Fibroblast of villous mesenchyme (primary cell): ENCODE measurements at places on chromosomes 6 and 20.
A peak's percentile ranks its signal among the peaks of the same experiment; 100 is the strongest.

DNA sequence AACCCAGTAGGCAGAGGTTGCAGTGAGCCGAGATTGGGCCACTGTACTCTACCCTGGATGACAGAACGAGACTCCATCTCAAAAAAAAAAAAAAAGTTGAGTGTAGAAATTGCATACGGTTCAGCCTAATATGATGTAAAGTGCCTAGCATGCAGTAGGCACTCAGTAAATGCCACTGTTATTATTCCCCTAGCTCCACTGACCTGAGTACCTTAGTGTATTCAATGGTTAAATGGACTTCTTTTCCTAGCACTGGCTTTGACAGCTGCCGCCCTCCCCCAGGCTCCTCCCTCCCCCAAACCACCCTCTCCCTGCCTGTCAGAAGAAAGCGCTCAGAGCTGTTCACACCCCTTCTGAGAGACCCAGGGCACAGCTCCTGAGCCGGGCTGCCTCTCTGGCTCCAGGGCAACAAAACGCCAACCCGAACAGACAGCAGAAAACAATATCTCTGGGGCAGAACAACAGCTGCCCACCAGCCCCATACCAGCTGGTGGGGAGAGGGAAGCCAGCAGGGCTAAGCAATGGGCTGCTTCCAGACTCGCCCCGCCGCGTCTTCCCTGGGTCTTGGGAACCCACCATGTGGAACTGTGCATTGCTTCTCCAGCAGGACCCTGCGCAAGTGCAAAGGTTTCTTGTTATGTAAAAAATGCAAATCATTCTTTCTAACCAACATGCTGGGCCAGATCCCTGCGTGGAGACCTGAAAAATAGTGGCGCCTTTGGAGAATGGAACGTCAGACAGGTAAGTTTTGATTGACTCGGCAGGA is 4.5 kb downstream of the CPNE5 start:
- no peak for DNase-seq

GRCh38 chr20:38139156-38139912 is 25.7 kb downstream of the TGM2 start:
- no peak for DNase-seq

DNA sequence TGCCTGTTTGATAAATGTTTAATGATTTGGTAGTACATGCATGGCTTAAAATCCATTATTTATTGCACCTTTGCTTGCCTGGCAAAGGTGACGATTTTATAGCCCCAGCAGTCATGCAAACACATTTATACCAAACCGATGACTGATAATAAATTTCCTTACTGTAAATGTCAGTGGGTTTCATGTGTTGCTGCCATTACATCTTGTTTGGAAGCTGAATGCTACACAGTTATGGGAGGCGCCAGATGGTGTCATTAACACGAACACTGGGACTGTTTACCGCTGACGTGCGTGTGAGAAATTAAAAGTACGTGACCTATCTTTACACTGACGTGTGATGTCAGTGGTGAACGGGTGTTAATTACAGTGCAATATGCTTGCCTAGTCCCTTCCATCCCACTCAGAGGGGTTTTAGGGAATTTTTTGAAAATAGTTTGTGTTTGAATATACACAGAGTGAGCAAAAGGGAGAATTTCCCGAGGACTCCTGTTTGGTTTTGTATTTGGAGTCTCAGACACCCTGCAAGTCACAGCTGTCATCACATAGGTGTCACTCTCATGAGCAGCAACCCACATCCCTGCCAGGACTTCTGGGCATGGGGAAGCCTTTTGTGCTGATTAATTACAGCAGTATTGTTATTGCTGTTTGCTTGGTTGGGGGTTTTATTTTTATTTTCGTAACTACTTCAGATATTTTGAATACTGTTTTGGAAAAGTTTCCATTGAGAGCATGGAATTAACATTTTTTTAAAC is 151.8 kb upstream of the INSM1 start:
- DNase-seq, result no peak

GRCh38 chr20:12217382-12217781 is 299.7 kb downstream of the BTBD3 start:
- DNase-seq, result no peak

- peak; percentile 17 for DNase-seq
Observed at GRCh38 chr20:10902576-10903282, 228.9 kb upstream of the JAG1 start.

DNA sequence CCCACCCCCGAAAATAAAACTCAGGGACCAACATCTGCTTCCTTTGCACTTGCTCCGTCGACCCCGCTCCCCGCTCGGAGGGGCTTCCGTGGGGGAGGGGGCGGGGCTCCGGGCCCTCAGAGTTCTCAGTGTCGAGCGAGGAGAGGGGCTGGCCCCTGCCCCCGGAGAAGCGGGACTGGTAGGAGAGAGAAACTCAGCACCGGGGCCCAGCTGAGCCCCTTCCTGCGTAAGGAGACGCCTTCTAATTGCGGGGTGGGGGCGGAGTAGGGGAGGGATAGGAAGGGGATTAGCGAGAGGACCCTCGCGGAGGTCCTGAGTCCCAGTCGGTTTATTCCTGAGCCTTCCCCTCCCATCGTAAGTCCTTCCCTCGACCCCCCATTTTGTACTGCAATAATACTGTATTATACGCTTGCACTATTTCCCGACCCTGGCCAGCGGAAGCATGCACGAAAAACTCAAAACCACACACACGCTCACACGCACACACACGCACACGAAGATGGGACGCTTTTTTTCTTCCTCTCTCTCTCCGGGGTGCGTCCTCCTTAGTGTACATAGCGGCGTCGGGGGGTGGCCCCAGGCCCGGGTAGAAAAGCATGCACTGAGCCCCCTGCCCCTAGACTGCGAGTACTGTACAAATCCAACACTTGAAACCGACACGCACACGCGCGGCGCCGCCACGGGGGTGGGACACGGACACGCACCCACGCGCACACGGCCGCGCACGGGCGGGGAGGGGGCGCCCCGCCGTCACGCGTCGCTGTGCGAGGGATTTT is 22.1 kb upstream of the SLC22A7 start:
- no peak for DNase-seq

DNA sequence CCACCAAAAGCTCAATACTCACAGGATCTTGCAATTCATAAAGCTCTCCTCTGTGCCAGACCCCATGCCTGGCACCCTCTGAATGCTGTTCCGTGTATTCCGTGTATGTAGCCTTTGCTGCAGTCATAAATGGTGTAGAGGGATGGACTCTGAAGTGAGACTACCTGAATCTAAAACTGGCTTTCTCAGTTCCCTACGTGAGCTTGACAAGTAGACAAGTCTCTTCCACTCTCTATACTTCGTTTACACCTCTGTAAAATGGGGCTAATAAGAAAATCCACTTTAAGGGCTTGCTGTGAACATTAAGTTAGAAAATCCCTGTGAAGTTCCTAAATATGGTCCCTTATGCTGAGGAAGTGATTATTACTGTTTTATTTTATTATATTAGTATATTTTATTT is 31.5 kb downstream of the PPP1R16B start:
- DNase-seq, result no peak

- no peak for DNase-seq
Observed at GRCh38 chr20:31923388-31924331, 28.2 kb downstream of the PDRG1 start.

DNA sequence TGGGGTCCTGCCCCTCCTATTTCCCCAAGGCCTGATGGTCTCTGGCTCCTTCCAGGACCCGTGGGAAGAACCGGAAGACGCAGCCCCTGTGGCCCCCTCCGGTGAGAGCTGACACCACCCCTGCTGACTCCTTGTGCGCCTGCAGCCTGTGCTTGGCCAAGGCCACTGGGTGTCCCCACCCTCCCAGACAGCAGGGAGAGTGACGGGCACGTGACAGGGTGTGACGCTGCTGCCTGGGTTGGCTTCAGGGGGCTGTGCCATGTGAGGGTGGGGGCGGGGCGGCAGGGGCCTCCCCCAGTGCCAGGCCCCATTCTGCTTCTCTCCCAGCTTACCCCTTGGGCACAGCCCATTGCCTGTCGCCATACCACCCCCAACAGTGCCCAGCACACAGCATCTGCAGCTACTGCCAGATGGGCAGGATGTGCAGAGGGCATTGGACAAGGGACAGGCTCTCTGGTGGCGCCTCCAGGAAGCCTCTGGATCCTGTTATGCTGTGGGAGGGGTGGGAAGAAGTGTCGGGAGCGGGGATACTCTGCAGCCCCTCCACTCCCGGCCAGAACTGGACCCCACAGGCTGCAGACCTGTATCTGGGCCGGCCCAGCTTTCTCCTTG is 2.9 kb downstream of the BIRC7 start:
- DNase-seq, result no peak

DNA sequence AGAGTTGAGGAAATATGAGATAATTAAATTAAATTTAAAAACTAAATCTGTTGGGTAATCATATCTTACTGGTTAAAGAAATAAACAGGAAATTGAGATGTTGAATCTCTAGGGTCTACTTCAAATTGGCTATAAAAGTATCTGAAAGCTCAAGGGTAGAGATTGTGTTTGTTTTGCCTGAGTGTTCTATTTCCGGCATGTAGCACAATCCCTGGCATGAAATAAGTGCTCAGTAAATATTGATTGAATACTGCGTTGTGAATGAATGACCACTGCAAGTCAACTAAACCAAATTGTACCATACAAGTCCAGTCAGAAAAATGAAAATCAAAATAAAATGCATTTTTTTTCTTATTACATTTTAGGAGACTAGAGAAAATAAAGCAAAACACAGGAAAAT is 709.8 kb downstream of the EPM2A start:
- no peak for DNase-seq

DNA sequence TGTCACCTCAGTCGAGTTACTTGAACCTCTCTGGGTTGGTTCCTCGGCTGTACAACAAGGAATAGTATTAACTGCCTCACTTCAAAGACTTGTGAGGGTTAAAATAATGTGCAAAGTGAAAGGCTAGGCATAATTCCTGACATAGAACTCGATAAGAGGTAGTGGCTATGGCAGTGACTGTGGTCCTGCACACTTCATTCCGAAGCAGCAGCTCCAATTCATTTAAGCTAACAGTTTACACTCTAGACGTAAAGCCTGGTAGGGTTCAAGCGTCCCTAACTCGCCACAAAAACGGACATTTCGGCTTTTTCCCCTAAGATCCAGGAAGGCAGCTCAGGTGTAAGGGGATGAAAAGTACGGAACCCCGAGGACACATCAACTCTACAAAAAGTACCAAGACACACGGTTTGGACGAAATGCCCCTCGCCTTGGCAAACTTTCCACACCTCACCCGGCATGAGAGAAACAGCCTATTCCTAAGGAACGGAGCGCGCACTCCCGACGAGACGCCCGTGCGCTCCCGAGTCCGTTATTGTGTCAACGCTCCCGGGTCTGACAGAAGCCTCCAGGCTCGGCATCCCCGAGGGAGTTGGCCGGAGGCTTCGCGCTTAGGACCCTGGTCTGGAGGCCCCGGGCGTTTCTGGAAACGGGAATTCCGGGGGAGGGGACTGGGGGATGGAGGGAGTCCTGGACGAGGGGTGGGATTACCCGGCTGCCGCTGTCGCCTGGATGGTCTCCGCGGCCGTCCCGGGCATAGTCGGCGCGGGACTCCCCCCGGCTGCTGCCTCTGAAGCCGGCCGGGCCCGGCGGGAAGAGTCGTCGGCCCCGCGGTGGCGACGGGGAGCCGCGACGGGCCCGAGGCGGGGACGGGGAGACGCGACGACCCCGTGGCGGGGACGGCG is 937 bp downstream of the ZNF318 start:
- peak; percentile 53 for DNase-seq

- DNase-seq, result no peak
Observed at GRCh38 chr6:70282312-70282918, 20.5 kb downstream of the COL9A1 start.

- DNase-seq, result no peak
Observed at GRCh38 chr20:48195121-48195870, 410.0 kb upstream of the SULF2 start.

DNA sequence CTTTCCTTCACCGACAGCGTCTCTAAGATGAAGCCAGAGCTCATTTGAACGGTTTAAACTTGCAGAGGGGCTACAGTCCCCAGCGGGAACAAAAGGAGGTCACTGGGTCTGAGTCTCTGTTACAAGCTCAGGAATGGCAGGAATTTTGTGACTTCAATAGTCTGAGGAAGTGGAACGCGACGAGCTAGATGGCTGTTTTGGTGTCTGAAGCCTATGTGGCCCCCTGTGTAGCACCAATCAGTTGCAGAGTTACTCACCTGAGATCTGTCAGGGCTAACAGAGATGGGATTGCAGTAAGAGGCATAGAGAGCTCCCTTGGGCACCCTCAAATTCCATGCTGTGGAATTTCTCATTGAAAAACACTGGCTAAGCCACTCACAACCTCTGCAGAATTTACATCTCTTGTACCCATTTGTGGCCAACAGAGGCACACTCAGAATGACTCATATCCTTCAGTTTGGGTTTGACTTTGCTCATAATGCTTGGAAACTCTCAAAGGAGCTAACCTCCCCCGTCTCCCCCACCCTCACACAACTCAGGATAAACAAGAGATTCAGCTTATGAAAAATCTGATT is 7.1 kb upstream of the TCP11 start:
- no peak for DNase-seq

- DNase-seq, result no peak
Observed at GRCh38 chr6:143346004-143346403, 104.5 kb downstream of the ADAT2 start.

DNA sequence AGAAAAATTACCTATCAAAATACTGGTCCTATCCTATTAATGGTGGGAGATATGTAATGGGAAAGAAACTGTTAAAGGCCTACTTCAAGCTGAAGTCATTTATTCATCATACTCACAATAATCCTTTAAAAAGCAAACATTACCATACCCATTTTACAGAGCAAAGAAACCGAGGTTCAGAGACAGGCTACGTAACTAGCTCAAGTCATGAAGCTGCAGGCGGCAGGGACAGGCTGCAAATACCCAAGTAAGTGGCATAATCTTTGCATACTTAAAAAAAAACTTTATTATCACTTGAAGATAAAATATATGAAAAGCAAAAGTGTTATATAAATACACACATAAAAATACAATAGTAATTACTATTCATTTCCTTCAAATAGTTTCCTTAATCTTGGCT is 2.6 kb downstream of the RALGAPA2 start:
- DNase-seq, result no peak

- DNase-seq, result no peak
Observed at GRCh38 chr6:78511009-78511408, 356.3 kb upstream of the IRAK1BP1 start.

DNA sequence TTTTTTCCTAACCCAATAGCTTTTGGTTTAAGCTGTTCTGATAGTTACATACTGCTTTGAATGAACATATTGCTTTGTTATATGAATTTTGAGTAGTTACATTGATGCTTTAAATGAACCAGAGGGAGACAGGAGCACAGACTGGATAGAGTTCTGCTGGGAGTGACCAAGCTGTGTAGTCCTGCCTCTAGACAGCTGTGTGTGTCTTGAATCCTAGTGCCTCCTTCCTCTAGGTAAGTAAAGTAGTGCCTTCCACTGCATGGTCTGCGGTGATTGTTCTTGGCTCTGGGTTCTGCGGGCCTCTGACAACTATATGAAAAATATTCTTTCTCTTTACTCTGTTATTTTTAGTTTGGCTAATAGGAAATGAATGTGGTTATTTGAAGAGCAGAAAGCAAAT is 46.0 kb upstream of the ADGRG6 start:
- no peak for DNase-seq

- no peak for DNase-seq
Observed at GRCh38 chr6:23365732-23366131, 760.3 kb upstream of the NRSN1 start.
